ENCODE measurements at places on chromosomes 16 and 17.

- DNase-seq = no peak
These were observed 6.6 kb upstream of the JUP start for GRCh38 chr17:41792845-41793783.

DNA sequence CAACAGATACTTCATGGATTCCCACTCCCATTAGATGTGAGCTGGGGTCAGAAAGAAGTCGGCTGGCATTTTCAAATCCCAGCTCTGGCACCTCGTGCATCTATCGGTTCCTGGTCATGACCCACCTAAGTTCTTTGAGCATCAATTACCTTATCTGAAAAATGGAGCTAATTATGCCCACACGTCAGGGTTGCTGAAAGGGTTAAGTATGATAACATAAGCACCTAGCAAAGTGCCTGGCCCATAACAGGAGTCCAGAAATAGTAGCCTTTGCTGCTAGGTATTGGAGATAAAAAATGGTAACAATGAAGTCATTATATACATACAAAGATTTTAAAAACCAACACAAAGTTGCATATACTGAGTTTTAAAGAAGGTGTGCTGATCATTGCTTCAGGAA lies 14.1 kb upstream of the GNA13 start:
- no peak for DNase-seq

- no peak for DNase-seq
These were observed 62.5 kb downstream of the ABCA8 start for GRCh38 chr17:68892658-68893057.

DNA sequence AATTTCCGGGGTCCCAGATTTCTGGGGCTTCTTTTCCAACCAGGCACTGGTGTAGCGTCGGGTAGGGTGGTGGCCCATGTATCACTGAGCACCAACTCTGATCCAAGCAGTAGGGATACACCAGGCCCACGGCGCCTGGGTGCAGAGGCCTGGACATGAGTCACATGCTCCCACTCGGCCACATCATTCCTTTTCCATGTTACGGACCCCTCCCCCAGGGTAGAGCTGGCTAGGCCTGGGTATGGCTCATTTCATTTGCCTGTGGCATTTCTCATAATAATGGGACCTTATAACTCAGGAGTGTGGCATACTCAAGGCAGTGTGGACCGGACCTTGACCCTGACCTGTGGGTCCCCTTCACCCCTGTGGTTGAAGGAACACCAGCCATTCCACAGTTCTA lies 18.0 kb upstream of the NDRG4 start:
- no peak for DNase-seq

GRCh38 chr17:2703181-2703580 lies 8.4 kb downstream of the CLUH start:
- no peak for DNase-seq

- DNase-seq = no peak
These were observed 334.6 kb upstream of the EEF2KMT start for GRCh38 chr16:5432166-5432565.

DNA sequence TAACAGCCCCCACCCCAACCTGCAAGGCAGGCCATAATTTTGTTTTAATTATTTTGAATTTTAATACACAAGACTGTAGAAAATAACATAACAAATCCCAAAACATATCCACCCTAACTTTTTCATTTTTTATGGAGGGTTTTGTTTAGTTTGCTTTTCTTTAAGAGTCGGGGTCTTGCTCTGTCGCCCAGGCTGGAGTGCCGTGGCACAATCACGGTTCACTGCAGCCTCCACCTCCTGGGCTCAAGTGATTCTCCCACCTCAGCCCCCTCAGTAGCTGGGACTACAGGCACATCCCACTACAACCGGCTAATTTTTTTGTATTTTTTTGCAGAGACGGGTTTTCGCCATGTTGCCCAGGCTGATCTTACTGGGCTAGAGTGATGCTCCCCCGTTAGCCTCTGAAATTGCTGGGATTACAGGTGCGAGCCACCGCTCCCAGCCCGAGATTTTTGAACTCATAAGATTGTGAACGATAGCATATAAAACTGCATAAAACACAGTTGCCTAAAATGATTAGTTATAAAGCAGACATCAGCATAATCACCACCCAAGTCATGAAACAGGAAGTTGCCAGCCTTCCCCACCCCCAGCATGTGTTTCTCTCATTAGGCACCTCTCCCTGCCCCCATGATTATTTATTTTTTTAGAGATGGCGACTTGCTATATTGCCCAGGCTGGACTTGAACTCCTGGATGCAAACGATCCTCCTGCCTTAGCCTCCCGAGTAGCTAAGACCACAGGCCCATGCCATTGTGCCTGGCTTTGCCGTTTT lies 13.6 kb upstream of the DOC2B start:
- no peak for DNase-seq

GRCh38 chr17:44217738-44218343 lies 1.6 kb downstream of the UBTF start:
- no peak for DNase-seq

DNA sequence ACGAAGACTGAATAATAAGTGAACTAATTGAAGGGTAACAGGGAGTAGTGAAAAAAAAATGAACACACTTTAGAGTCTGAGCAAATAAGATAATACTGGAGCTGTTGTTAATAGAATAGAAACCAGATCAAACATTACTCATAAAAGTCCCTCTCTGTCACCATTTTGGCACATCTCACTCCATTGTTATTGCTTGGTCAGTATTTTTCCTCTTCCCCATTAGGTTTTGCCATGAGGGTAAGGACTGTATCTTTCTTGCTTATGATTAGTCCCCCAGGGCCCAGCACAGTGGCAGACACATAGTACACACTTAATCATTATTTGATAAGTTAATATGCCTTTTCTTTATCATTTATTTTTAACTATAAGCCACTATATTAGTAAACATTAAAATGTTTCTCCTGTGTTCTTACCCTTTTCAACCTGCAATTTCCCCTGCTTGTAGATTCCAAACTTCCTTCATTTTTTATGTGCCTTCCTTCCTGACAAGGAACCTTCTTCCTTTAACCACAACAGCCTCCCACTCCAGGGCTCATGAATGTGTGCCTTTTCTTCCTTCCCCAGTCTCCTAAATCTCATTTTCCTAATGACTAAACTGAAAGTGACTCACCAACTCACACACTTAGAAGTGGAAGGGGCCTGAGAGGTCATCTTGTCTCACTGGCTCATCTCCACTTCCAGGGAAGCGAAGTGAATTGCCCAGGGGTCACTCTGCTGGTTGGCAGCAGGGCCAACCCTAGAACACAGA lies 88.2 kb upstream of the HAS3 start:
- DNase-seq = no peak

DNA sequence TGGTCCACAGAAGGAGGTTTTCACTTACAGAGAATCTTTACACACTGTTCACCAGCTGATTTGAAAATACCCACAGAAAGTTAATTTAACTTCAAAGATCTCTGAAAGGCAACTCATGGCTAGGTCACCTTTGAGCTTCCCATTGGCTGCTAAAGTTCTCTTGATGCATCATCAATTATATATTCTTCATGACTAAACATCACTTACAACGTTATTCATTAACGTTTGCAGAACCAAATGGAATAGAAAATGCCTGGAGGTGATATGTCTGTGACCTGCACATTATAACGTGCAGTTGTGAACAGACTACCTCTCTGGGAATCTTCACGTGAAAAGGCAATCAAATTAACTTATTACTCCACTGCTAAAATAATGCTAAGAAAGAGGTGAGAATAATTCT lies 238.5 kb downstream of the ZFHX3 start:
- no peak for DNase-seq

- no peak for DNase-seq
These were observed 2.6 kb upstream of the TRIM65 start for GRCh38 chr17:75899353-75899752.

DNA sequence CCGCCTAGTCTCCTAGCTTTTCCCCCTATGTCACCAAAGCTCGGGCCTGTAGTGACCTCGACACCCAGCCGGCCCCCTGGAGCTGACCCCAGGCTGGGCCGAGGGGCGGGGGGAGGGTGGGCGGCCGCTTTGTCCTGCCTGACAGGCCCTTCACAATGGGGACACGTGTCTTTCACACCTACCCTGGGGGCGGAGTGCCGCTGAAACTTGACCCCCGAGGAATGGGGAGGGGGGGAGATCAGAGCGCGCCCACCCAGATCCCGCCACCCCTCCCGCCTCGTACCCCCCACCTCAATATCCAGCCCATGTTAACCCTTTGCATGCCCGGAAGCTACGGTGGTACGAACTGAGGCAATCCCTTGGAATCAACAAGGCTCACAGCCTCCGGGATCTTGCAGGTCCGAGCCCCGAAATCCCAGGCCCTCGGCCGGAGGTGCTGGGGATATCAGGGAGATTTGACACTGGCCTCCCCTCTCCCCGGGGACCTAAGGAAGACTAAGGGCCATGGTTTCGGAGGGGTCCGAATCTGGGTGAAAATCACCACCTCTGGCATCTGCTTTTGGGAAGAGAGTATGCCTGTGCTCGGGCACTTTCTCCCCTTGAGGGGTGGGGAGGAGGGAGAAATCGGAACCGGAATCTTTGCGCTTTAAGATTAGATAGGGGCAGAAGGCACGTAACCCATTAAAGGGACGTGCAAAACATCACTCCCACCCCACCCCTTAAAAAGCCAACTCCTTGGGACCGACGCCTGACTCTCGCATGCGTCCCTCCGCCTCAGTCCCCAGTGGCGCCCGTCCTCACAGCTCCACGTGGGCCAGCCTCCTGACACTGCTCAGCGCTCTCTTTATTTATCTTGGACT lies 2.6 kb downstream of the NOG start:
- no peak for DNase-seq

DNA sequence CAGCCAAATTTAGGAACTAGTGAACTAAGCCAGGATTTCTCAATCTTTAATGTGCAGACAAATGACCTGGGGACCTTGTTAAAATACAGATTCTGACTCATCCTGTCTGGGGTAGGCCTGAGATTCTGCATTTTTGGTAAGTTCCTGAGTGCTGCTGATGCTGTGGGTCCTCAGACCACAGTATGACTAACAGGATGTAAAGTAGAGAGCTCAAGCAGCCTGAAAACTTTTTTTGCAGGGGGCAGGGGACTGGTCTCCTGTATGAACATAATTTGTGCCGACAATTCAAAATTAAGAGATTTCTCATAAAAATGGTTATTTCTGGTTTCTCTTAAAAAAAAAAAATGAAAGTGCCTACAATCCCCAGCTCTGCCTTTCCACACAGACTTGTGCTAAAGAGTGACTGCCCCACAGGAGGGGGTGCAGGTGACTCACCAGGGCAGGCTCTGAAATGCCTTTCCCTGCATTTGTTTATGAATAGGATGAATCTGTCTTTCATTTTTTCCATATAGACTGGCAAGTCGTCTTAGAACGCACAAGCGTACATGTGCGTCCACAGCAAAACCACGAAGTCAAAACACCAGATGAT lies 271.5 kb downstream of the PHKB start:
- DNase-seq = no peak

DNA sequence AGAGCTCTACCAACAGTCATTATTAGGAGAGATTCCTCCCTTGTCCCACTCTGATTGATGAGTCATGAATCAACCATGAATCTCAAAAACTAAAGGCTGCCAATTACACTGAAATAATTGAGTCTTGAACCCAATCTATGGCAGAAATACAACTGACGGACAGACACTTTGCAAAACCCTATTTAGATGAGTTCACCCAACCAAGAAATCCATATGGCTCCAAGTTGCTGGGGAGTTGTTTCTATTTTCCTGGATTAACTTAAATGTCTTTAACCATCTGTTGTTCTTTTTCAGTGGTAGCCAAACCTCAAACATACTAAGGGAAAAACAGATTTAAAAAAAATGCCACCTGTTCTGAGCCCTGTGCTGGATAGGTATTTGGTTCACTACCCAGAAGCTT lies 151.0 kb downstream of the SHISA9 start:
- no peak for DNase-seq

DNA sequence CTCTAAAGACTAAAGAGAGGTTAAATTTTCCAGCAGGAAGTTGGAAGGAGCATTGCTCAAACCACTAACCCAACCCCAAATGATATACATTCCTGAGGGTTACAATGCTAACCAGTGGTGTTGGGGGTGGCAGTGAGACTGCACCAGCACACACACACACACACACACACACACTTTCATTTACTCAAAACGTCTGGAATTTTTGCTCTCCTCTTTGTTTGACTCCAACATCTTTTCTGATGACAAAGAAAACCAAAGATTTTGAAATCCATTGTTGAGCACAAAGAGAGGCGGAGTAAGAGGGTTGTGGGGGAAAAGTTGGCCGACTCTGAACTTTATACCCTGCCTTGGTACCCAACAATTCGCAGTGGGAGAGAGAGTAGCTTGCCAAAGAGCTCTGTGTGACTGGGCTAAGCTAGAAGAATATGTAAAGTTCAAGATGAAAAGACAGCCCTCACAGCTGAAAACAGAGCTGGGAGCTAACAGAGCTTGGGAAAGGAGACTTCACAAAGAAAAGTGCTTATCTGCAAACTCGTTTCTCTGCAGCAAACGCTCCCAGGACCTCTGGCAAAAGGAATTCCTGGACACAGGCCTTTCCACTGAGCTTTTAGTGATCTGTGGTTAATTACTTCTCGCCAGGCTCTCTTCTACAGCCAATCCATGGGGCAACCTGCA lies 426.0 kb upstream of the CDH11 start:
- DNase-seq = no peak

- DNase-seq = no peak
These were observed 10.9 kb upstream of the IL34 start for GRCh38 chr16:70635336-70636016.

- no peak for DNase-seq
These were observed 114.6 kb downstream of the CYB561 start for GRCh38 chr17:63331301-63332061.

- DNase-seq = no peak
These were observed 17.4 kb downstream of the LASP1NB start for GRCh38 chr17:38942696-38943334.

GRCh38 chr16:57264950-57265371 lies 19.5 kb downstream of the PLLP start:
- DNase-seq = no peak

DNA sequence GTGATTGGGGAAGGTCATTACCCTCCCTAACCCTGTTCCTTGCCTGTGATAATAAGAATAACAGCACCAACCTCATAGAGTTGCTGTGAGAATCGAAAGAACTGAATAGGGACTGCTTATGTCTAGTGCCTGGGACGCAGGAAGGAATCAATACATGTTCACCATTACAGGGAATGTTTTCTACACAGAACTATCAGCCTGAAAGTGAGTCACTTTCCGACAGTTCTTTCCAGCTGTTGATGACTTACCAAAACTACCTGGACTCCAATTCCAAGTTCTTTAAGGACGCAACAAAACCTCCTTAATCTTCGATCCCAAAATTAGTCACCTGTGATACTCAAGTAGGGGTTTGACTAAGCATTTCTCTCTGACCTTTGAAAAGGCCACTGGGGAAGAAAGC lies 29.4 kb downstream of the ZNF423 start:
- no peak for DNase-seq
